ENCODE measurements at places on chromosomes 4 and X. TPM values are rescaled to one million over a fixed set of nuclear protein-coding genes. Genes with fewer than 3 reads are reported as not detected.

DNA sequence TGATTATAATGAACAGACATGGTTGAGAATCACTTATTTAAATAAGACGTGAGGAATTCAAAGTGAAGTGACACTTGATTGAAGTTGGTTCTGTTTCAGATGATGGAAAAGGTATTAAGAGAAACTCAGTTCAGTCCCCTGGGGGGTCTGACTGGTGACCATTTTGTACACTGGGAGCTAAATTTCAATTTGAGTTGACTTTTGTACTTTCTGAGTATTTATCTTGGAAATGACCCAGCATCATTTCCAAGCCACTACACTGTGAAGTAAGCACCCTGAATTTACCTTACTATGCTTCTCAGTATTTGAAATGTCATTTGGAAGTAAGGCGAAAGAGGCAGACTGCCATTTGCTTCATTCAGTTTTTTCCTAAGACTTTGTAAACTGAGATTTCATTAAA is 73.4 kb downstream of the CNOT6L start:
- no peaks in the 10 kb centered on the region for H3K4me1 ChIP-seq
- no peaks in the 10 kb centered on the region for H3K27me3 ChIP-seq
- no peak for DNase-seq
- no peak overlapping the region for H3K4me3 ChIP-seq

DNA sequence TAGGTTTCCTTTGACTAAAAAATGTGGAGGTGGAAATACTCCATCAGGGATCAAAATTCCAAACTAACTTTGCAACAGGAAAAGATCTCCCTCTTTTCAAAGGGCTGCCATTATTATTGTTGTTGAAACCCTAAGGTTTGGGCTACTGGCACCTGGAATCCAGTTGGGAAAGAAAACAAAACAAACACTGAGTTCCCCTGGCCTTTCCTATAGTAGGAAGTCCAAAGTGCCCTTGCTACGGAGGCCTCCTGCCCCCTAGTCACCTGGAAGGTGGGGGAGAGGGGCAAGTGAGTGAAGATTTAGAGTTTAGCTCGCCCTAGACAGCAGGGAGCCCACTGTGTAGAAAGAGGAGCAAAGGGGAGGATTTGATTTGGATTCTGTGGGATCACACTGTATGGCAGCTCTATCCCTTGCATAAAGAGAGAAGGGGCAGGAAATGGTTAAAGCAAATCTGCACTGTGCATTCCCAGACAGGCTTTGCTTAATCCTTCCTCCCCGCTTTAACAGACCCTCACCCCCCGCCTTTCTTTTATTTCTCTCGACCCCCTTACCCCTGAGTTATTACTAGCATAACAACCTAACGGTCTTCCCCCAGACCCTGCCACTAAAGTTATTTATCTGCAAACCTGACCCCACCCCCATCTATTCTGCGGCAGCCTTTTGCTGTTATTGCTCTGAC is 627 bp upstream of the FAT4 start:
- H3K36me3 ChIP-seq: no peaks in the 10 kb centered on the region
- no peak overlapping the region for H3K27ac ChIP-seq
- peaks cover 16% of the 10 kb centered on the region for H3K27me3 ChIP-seq

DNA sequence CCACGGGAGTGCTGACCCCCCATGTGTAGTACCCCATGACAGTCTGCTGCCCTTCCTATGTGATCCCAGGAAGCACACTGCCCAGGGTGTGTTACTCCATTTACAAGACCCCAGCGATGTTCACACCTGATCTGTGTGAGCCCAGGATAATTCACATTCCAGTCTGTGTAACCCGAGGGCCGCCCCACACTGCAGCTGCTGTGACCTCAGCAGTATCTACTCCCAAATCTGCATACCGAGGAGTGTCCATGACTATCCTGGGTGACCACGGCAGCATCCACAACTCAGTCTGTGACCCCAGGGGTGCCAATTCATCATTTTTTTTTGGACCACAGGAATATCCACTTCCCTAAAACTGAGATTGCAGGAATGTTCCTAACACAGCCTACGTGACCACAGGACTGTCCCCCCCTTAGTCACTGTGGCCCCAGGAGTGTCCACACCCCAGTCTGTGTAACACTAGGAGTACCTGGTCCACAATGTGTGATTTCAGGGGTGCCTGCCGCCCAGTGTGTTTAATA is 7.8 kb upstream of the GLOD5 start:
- H3K4me3 ChIP-seq: no peak overlapping the region
- H3K27me3 ChIP-seq: no peaks in the 10 kb centered on the region
- no peak overlapping the region for H3K27ac ChIP-seq
- H3K36me3 ChIP-seq: no peaks in the 10 kb centered on the region

GRCh38 chr4:23788460-23788859 is 101.4 kb downstream of the PPARGC1A start:
- no peaks in the 10 kb centered on the region for H3K27me3 ChIP-seq
- no peak overlapping the region for H3K4me3 ChIP-seq
- no peaks in the 10 kb centered on the region for H3K4me1 ChIP-seq
- H3K27ac ChIP-seq: no peak overlapping the region
- no peak for DNase-seq

MUC7 gene
- total RNA-seq: not detected

GRCh38 chrX:39067866-39068265 is 266.6 kb downstream of the MID1IP1 start:
- DNase-seq: no peak
- H3K4me1 ChIP-seq: no peaks in the 10 kb centered on the region
- no peaks in the 10 kb centered on the region for H3K36me3 ChIP-seq
- no peaks in the 10 kb centered on the region for H3K27me3 ChIP-seq
- H3K27ac ChIP-seq: no peak overlapping the region
- no peak overlapping the region for H3K4me3 ChIP-seq

- no peaks in the 10 kb centered on the region for H3K36me3 ChIP-seq
- no peak overlapping the region for H3K4me3 ChIP-seq
- DNase-seq: no peak
- H3K27ac ChIP-seq: no peak overlapping the region
- no peaks in the 10 kb centered on the region for H3K4me1 ChIP-seq
- H3K27me3 ChIP-seq: no peaks in the 10 kb centered on the region
Observed at GRCh38 chrX:418927-419729, 32.4 kb upstream of the PPP2R3B start.
